Esophagus muscularis mucosa (tissue), 4 donors: ENCODE measurements at places on chromosomes 3 and 15. TPM values are rescaled to one million over a fixed set of nuclear protein-coding genes. Genes with fewer than 3 reads are reported as not detected.

- no peak for DNase-seq
Observed at GRCh38 chr3:46381625-46382024, 10.9 kb downstream of the CCR5 start.

Gene PTH1R
- 7.5 TPM for total RNA-seq

GRCh38 chr15:96551196-96551595 is 220.7 kb downstream of the NR2F2 start:
- DNase-seq = no peak

- DNase-seq = no peak
Observed at GRCh38 chr15:43974852-43975251, 148.1 kb downstream of the WDR76 start.

Gene TF
- total RNA-seq = 3.1 TPM

Gene RSL24D1
- total RNA-seq = 80.2 TPM
